Fibroblast of pulmonary artery (primary cell): ENCODE measurements at places on chromosomes 6 and 20.

GRCh38 chr6:49905296-49905695 is 39.0 kb upstream of the CRISP1 start:
- DNase-seq = no peak

GRCh38 chr20:48819821-48820648 is 7.8 kb downstream of the PREX1 start:
- DNase-seq = no peak

- no peak for DNase-seq
Measured at GRCh38 chr6:3912361-3913076, 63.3 kb downstream of the FAM50B start.

DNA sequence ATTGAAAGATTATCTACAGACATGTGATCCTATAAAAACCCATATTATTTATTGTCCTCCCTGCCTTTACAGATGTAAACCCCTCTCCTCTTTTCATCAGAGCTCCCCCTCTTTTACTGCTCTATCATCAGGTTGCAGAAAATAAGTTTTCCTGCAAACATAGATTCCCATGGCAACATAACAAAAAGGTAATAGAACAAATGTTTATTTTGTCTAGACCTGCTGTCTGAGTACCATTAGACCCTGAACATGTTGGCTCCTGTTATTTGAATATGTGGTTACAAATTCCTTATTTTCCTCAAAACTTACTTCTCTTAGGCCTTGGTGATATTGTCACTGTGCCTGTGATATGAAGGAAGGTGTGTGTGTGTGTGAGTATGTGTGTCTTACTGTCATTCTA is 11.5 kb downstream of the MAPK14 start:
- no peak for DNase-seq

GRCh38 chr6:108968325-108969316 is 120.4 kb downstream of the ARMC2 start:
- DNase-seq = no peak

- DNase-seq = peak; percentile 26
Measured at GRCh38 chr20:61120595-61121515, 131.2 kb upstream of the CDH4 start.

GRCh38 chr6:124393536-124393935 is 568.7 kb upstream of the RNF217 start:
- DNase-seq = no peak

DNA sequence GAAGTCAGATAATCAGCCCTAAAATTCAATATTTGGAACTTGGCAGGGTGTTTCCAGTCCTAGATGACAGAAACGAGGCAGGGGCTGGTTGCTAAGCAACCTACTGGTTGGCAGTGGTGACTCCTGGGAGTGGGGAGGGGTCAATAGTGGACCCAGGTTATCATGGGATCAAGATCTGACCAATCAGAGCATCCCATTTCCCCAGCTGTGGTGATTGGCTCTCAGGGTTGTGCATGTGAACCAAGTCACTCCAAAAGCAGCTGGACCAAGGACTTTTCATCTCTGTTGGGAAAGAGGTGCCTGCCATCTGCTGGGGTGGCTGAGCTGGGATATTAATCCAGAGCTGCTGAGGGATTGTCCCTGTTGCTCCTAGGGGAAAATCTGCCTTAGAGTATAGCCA is 253.4 kb downstream of the PREX1 start:
- DNase-seq = peak; percentile 10

- DNase-seq = no peak
Measured at GRCh38 chr6:167702241-167702827, 124.4 kb upstream of the AFDN start.

DNA sequence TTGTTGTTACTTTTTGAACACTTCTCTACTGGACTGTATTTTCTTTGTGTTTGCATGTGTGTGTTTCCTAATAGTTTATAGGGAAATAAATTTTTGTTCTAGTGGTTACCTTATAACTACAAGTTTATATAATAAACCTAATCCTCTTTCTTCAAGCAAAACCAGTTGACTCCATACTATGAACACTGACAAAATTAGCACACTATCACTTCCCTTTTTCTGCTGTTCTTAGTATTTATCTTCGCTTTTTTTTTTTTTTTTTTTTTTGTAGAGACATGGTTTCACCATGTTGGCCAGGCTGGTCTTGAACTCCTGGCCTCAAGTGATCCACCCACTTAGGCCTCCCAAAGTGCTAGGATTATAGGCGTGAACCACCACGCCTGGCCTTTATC is 25.0 kb upstream of the C6orf62 start:
- DNase-seq = no peak

DNA sequence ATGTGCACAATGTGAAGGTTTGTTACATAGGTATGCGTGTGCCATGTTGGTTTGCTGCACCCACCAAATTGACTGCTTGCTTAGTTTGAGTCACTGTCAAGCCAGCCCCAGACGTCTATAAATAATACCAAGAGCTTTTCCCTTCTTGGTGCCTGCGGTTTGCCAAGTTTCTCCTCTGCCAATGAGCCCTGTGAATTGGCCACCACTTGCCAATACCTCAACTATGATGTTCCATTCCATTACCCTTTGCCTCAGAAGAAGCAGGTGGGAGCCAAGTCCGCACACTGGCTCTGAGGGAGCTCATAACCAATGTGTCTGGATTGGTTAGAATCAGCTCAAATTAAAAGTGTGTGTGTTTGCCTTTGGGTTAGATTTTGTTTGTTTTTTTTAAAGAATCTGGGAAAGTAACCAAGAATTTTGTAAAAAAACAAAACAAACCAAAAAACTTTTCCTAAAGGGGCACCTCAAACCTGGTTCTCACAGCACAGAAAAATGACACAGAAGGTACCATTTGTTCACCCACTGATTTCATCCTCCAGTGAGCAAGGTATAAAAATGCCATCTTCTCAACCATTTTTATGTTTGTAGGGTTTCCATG is 244.7 kb upstream of the PRND start:
- no peak for DNase-seq

- no peak for DNase-seq
Measured at GRCh38 chr20:54469952-54470351, 5.4 kb upstream of the DOK5 start.

DNA sequence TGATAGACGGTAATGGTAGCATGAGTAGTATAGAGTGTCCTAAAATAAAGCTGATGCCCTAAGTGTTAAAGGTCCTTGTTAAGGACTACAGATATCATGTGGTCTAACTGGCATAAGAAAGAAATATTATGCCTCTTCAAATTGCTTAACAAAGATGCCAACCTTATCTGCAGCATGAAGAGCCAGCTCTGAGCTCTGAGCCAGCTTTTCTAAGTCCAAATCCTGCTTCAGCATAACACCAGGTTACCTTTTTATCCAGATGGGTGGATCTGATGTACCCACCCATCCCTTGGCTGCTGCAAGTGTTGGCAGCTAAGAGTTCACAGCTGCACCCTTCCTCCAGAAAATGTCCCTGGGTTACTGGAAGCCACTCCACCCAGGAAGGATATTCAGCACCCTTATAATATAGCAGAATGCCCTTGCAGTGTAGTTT is 83.8 kb downstream of the TENT5A start:
- no peak for DNase-seq

- no peak for DNase-seq
Measured at GRCh38 chr20:55354720-55355119, 650.6 kb downstream of the CBLN4 start.

- no peak for DNase-seq
Measured at GRCh38 chr6:114436691-114437090, 93.9 kb upstream of the HS3ST5 start.

DNA sequence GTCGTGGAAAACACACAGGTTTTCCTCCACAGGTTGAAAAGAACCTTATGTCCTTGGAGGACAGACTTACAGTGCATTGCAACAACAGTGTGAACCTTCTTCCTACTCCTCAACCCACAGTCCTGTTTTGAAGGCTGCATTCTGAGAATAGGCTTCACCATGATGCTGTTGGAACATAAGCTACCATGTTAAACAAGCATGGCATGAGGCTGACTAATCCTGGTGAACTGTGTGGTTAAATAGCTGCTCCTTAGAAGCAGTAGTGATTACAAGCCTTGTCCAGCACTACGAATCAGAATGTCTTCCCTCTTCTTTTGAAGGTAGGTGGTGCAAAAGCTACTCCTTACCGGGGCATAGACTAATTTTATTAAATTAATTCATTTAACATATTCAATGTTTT is 368.5 kb upstream of the EPHA7 start:
- DNase-seq = peak; percentile 14

DNA sequence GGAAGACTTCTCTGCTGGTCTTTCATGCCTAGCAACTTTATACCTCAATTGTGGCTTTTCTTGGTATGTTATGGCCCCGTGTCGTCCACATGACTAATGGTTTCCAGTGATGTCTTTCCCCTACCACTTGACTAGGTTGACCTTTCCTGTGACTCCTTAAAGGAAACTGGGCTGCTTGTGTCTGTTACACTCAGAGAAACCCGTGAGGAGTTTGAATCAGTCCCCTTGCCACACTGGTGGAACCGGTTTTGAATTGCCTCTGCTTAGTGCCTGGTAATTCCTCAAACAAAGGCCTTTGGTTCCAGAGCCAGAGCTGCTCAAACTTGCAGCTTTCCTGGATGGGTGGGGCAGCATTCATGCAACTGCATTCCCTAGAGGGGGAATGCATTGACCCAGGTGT is 21.9 kb downstream of the ECT2L start:
- DNase-seq = peak; percentile 66

DNA sequence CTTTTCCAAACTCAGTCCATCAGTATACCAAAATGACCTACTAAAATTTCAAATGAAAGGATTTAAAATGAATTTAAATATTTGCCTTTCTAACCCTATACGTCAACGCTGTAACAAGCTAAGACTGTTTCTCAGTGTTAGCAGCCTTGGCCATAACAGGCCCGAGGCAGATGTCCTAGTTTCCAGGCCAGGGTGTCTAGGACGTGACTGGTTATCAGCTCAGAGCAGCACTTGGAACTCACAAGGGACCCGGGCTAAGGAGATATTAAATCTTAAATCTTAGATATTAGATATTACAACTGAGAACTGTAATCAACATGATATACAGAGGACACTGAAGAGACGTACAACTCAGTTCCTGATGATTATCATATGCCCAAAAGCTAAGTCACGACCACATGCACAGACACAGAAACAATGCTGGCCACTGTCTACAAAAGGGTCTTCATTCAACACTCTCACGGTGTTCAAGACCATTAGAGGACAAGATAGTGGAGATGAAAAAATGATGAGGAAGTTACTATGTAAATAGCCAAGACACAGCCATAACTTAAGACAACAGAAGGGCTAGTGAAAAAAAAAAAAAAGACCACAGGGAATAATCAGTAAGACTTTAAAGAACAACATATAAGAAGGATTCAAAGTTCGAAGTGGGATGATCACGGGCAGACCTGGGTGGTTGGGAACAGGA is at the start of gene CLDN20:
Gene CLDN20, plus strand, starts transcription at position 641 of the 691 bp plus-strand sequence. CDS start 11,707 bp downstream, outside the sequence.
- no peak for DNase-seq

DNA sequence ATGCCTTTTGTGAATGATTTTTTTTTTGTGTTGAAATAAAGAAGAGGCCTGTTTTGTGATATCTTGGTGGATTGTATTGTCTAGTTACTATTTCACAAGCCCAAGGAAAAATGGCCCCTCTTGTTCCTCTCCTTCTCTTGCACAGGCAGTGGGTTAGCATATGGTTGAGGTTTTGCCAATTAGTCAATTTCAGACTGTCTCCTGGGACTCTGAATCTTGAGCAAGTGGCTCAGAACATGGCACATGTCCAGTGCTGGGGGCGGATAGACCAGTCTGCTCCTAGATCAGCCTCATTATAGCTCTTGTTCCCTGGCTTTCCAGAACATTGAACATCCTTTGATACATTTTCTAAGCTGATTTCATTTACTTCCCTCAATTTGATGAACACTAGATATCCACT is 589.2 kb downstream of the PHF3 start:
- peak; percentile 91 for DNase-seq

DNA sequence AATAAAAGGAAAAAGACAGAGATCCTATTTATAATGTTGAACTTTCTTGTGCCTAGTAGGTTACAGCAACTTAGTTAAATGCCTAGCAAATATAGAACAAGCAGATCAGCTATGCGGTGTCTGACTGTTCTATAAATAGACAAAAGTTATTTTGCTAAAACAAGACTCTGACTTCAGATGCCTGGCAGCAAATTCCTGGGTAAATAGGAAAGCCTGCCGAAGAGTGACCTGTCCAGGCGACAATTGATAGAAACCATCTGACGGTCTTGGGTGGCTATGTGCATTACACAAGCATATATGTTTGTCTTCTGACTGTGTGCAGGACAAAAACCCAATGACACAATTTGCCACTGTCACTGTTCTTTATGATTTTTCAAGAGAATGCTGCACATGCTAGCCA is 38.0 kb upstream of the PDE10A start:
- DNase-seq = peak; percentile 48

DNA sequence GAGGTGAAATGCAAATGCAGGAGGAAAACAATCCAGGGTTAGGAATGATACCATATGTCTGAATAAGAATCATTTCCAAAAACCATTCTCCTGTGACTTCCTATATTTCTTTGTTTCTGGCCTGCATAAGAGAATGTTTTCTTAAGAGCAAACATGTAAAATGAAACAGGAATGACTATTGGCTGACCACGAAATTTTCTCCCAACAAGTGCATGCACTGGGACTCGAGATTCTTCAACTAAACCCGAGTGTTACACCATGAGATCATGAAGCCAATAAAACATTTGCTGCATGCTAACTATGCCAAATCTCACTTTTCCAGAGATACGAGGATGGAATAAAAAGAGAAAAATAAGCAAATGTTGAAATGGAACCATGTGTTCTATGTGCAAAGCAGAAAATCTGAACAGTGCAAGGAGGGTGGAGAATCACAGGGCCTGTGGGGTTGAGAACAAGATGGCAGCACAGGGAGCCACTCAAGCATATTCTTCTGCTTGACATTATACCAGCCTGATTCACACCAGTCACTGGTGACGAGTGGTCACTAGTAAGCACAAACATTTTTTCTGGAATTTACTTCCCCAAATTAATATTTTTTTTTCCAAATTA is 212.2 kb upstream of the FOXA2 start:
- peak; percentile 70 for DNase-seq

GRCh38 chr6:137715589-137716045 is 151.4 kb upstream of the TNFAIP3 start:
- DNase-seq = no peak

- DNase-seq = no peak
Measured at GRCh38 chr6:126526996-126527606, 187.2 kb downstream of the CENPW start.

- no peak for DNase-seq
Measured at GRCh38 chr6:951399-952181, 258.7 kb upstream of the EXOC2 start.
